ENCODE measurements at places on chromosomes 12 and 14.
A peak's percentile ranks its signal among the peaks of the same experiment; 100 is the strongest.

- DNase-seq, result no peak
Measured at GRCh38 chr14:92590176-92590575, 76.6 kb downstream of the RIN3 start.

DNA sequence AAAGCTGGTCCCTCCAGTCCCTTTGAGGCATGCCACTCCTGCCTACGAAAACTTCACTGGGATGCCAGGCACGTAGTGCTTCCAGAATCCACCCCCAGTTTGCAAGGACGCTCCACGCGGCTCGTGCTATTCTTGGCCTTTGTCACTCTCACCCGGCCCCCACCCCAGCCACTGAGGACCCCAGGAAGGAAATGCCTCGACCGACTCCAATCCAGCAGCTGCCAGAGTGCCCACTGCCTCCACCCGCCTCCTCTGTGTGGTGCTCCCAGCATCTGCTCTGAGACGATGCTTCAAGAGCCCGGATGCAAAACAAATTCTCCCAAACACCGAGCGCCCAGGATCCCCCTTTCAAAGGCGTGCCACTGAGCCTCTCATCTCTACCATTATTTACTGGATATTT, 123.9 kb downstream of the RFLNA start:
- DNase-seq, result no peak

GRCh38 chr12:109795023-109795422, 38.2 kb downstream of the TRPV4 start:
- DNase-seq, result no peak

DNA sequence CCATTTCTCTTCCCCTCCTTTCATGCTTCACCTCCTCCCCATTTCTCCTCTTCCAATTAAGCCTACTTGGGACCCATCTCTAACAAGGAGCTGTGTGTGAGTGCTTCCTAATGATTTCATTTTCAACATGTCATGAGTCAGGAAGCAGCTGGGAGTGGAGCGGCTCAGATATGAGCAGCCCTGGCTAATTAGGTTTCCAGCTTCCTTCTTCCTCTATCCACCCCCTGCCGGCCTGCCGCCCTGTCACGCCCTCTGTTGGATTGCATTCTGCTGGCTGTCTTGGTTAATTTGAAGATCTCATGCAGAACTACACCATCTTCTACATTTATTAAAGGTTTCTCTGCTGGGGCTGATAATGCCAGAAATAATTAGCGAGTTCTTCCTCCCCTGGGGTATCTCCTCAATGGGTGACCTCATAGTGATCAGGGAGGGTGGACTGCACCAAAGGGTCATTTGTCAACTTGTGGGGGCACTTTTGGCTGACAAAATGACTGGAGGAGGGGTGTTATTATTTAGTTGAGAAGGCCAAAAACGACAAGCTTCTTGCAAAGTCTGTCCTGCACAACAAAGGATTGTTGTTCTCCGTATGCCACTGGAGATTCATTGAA, 300.9 kb upstream of the SRRM4 start:
- DNase-seq, result no peak

DNA sequence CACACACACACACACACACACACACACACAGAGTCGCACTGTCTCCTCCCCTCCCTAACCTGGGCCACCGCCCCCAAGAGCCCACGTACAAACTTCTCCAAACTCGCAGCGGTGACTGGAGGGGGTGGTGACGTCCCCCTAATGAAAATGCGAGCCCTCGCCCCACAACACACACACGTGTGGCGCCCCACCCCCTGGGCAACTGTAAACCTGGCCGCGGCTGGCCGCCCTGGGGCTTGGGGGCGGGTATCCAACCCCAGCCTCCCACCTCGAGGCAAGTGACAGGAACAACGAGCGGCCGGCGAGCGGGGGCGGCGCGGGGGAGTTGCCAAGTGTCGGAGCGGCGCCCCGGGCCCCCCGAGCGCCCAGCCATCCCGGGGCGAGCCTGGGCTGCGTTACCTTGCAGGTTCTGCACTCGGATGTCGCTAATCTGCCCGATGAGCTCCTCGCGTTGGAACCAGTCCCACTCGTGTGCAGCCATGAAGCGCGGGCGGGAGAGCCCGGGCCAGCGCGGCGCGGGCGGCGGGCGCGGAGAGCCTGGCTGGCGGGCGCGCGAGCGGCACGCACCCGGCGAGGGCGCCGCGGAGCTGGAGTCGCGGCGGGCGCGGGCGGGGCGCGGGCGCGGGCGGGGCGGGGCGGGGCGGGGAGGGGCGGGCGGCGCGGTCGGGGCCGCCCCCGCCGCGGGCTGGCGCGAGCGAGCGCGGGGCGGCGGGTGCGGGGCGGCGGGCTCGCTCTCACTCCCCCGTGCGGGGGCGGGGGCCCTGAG, at the start of gene CLMN:
CLMN (minus strand) TSS at position 597 of the 766 bp plus-strand sequence; CDS start at position 481, 116 bp downstream.
- DNase-seq, result peak; percentile 29

GRCh38 chr12:116922194-116922897, 11.6 kb downstream of the FBXW8 start:
- DNase-seq, result no peak

GRCh38 chr12:21852251-21852650, 77.7 kb upstream of the KCNJ8 start:
- no peak for DNase-seq

GRCh38 chr12:121009741-121010140, 6.5 kb downstream of the C12orf43 start:
- DNase-seq, result no peak

GRCh38 chr12:65986047-65986446, 144.5 kb downstream of the LLPH start:
- DNase-seq, result no peak

GRCh38 chr12:42957561-42958290, 368.2 kb upstream of the PRICKLE1 start:
- DNase-seq, result no peak

DNA sequence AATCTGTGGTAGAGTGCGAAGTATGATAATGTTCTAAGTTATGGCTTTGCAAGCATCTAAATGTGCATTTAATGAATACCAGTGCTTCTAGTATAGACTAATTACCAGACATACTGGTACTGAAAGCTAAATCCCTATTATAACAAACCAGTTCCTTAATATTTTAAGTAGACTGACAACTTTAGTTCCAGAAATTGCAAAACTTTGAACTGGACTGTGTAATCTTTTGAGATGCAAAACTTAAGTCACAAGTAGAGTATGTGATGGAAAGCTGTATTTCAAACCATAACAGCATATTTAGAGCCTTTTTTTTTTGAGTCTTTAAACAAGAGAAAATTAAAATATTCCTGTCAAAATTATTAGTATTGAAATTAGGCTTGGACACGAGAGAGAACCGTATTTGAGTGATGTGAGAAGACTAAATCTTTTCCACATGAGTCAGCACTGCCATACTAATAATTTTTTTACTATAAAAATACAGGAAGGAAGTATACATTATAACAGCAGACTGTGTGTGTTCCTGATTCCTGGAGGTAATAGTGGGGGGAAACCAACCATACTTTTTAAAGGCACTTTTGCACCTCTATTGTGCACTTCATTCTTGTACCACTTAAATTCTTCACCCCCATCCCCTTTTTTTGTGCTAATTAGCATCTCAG, 45.5 kb downstream of the PPM1A start:
- DNase-seq, result no peak

- DNase-seq, result peak; percentile 58
Measured at GRCh38 chr12:132178801-132179401, 34.6 kb downstream of the NOC4L start.

GRCh38 chr14:75144944-75145343, 18.1 kb upstream of the NEK9 start:
- DNase-seq, result no peak

DNA sequence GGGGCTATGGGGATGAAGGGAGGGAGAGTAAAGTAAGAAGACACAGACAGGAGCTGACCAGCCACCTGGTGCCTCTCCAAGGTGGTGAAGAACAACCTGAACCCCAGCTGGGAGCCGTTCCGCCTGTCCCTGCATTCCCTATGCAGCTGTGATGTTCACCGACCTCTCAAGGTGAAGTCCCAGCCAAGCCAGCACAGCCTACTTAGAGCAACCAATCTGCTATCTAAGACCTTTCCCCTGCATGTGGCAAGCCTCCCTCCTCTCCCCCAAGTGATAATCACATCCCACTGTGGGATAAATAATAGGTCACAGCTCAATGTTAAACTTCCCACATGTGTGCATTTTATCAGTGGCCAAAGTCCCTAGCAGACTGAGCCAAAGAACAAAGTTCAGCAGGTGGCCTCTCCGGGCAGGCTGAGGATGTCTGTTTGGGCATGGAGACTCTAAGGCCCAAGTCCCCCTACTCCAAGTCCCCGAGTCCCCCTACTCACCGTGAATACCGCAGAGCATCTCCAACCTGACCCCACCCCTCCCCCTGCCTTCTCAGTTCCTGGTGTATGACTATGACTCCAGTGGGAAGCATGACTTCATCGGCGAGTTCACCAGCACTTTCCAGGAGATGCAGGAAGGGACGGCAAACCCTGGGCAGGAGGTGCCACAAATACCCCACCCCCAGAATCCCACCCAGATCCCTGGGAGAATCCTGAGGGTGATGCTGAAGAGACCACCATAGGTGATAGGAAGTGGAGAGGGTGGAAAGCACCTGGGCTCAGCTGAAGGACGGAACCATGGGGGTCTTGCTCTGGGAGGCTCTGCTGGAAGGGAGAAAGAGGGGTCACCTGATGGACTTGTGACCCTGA, 3.5 kb downstream of the CPNE6 start:
- no peak for DNase-seq
